ENCODE measurements at places on chromosomes 5 and 9.

- DNase-seq = no peak
These were observed 76.6 kb upstream of the TBCA start for GRCh38 chr5:77852514-77853352.

GRCh38 chr9:34518110-34518616, 4.6 kb downstream of the ENHO start:
- DNase-seq = no peak

DNA sequence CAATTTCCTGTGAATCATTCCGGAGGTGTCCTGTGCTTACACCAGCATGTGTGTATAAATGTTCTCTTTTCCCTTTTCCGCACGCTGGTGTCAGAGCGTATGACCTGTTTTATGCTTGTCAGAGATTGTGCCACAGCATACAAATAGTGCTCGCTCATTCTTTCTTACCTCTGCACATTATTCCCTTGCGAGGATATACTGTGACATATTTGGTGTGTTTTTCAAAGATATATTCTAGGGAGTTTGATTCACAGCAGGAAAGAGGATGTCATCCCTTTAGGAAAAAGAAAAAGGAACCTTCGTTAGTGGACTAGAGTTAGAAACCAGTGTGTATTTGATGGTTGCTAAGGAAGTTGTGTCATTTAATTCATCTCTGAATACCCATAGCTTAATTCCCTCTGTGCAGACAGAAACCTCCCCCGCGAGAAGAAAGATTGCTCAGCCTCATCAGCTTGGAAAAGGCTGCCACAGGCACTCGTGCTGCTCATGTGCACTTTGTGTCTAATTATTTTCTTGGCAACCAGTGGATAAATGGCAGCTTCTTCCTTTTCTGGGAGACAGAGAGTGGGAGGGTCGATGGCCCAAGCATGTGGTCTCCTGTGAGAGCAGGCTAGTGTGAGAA, 14.7 kb upstream of the CCIN start:
- no peak for DNase-seq

- DNase-seq = no peak
These were observed 1.7 kb downstream of the PALM2AKAP2 start for GRCh38 chr9:109781541-109782197.

DNA sequence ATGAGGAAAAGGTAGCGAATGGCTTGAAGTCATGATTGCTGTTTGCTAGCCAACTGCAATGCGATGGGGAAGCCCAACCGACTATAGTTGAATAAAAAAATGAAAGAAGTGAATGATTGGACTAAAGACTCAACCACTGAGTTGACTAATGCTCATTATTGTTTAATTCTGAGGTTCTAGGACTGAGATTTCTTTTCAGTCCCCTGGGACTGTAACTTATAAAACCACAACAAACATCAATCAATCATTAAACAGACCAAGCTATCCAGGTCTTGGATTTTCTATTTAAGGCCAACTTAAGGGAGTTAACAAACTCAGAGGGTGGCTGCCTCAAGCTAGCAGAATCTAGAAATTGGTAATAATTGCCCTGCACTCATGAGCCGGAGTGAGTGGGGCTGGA, 154.2 kb downstream of the DOCK2 start:
- no peak for DNase-seq

GRCh38 chr9:137757139-137757538, 120.4 kb upstream of the CACNA1B start:
- DNase-seq = no peak

DNA sequence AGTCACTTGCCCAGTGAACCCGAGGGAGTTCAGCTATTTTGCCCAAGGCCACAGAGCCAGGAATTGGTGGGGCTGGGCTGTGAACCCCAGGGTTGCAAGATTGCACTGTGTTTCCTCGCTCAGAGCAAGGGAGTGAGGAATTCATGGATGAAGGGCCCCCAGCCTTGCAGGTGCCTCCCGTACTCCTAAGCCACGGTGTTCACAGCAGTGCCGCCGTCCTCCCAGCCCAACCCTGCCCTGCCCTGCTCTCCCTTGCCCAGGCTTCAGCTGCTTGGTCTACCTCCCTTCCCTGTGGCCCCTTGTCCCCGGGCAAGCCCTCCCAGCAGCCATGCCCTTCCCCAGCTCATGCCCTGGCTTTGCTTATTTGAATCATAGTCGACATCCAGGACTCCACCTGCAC, 6.1 kb downstream of the LAMC3 start:
- DNase-seq = no peak

DNA sequence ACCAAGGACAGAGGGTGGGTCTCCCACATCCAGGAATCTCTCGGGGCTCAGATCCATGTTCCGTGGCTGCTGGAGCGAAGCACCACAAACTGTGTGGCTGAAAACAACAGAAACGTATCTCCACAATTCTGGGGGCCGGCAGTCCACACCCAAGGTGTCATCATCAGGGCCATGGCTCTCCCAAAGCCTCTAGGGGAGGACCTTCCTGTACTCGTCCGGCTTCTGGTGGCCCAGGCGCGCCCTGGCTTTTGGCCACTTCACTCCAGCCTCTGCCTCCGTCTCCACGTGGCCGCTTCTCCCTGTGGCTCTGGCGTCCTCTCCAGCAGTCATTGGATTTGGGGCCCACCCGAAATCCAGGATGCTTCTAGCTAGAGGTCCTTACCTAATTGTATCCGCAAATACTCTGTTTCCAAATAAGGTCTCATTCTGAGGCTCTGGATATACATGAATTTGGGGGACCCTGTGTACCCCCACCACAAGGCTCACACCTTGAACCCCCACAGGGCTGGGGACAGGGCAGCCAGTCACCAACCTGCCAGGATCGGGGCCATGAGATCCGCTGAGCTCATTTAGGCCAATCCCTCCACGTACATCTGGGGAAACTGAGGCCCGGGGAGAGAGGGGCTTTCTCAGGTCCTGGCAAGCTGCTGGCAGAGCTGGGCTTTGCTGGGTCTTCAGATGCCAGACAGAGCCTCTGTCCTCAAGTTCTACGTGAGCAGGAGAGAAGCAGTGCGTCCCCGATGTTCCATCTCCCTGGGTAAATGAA, 158.2 kb downstream of the OLFM1 start:
- DNase-seq = no peak

DNA sequence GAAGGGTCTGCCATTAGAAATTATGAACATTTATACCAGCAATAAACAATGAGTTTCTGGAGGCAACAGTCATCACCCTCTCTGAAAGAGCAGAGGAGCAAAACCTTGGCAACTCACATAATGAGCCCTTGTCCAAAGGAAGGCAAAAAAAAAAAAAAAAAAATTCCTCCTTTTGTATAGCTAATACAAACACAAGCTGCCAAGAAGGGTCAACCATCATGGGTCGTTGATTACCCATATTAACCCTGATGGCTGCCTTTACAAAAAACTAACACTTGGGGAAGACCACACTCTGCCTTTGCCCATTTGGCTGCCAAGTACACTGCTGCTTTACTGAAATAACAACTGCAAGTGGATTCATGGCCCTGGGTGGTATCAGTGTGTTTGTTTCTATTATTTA, 272.7 kb downstream of the ADAMTSL1 start:
- DNase-seq = no peak

DNA sequence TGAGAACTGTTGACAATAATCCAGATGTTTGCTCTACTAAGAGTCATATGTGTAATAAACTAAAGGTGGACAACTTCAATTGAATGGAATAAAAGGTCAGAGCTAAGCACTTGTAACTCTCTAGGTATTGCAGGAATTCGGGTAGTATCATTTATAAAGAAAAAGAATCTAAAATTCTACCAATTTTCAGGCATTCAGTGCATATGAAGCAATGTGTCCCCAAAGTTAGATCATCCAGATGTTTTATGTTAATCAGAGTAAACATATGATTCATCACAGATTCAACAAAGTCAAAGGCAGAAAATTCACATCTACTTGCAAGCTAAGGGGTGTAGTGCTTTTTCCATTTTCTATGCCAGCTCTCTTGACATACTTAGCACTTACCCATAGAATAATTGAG, 477.1 kb downstream of the PDE4D start:
- no peak for DNase-seq

- DNase-seq = no peak
These were observed 94.1 kb downstream of the FRMD3 start for GRCh38 chr9:83444110-83444509.

GRCh38 chr5:142145106-142145900, 36.7 kb downstream of the NDFIP1 start:
- DNase-seq = peak; percentile 65

DNA sequence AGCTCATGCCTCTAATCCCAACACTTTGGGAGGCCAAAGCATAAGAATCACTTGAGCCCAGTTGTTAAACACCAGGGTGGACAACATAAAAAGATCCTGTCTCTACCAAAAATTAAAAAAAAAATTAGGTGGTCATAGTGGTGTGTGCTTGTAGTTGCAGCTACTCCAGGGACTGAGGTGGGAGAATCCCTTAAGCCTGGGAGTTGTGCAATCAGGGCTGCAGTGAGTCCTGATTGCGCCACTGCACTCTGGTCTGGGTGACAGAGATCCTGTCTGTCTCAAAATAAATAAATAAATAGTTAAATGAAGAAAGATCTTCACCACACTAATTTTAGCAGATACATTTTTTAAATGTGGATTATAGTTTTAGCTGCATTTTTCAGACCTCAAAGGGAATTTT, 433.2 kb downstream of the MAT2B start:
- no peak for DNase-seq

DNA sequence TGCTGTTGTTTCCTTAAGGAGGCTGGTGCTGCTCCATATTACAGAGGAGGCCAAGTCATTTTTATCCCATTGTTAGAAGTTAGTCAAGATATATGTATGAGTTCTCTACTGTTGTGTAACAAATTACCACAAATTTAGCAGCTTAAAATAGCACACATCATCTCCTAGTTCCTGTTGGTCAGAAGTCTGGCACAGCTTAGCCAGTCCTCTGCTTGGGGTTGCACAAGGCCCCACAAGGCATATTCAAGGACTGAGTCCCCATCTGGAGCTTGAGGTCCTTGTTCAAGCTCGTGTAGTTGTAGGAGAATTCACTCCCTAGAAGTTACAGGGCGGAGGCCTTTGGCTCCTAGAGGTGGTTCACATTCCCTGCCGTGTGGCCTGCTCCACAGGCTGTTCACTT, 14.7 kb downstream of the MTAP start:
- DNase-seq = no peak

- no peak for DNase-seq
These were observed 17.7 kb downstream of the LHX3 start for GRCh38 chr9:136187197-136187596.

GRCh38 chr5:116671211-116671736, 96.7 kb upstream of the SEMA6A start:
- no peak for DNase-seq

DNA sequence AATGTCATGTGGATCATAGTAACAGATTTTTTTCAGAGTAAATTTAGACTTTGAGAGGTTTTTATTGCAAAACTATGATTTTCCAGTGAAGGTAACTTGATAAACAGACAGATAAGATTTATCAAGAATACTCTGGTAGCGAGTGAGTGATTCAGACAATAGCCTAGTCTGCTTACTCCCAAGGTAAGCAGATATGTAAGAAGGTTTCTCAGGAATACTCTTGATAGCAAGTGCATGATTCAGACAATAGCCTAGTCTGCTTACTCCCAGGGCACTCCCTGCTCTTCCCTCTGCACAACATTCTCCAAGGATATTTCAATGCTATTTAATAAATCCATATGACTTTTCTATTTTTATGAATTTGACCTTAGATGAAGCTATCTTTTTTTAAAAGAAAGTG, 1881.5 kb downstream of the EFNA5 start:
- DNase-seq = no peak

DNA sequence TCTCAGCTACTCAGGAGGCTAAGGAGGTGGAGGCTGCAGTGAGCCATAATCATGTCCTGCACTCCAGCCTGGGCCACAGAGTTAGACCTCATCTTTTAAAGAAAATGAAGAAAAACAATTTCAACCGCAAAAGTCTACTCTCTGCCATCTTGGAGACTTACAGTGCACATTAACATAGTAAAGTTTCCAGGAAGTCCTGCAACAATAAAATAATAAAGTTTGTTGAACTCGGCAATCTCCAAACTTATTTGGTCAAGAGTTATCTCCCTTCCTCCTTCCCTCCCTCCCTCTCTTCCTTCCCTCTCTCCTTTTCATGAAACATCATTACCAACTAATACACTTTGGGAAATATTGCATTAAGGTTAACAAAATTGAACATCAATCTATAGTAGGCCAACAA, 94.1 kb upstream of the JAK2 start:
- DNase-seq = no peak

DNA sequence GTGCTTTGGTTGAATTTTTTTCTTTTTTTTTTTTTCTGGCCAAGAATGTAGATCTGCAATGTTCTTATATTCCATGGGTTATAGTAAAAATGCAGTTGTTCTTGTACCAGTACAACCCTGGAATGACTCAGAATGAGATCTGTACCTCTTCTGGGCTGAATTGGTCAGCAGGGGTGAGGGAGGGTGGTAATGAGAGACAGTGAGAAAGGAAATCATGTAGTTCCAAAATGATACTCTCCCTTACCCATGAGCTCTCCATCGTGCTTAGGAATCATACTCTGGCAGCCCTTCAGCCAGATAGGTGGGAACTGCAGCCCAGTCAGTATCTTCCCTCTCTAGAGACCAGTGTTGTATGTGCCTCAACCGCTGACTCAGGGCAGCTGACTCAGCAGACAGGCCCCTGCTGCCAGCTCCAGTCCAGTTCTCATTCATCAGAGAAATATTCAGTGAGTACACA, 2.1 kb upstream of the GLIS3 start:
- DNase-seq = no peak

DNA sequence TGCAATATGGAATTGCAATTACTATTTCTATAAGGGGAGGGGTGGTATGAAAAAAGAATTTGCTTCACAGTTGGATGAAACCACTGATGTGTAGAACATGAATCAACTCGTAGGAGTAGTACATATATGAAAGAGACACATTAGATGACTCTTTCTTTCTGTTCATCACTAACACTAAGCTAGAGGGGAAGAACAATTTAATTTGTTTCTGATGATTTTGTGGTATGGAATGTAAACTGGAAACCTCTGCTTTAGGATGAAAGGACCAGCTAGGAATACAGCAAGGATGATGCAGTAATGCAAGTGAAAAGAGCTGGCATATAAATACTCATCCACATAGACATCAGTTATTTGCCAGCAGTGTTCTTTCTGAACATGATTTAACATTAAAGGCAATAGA, 113.4 kb downstream of the PAPPA start:
- DNase-seq = no peak

DNA sequence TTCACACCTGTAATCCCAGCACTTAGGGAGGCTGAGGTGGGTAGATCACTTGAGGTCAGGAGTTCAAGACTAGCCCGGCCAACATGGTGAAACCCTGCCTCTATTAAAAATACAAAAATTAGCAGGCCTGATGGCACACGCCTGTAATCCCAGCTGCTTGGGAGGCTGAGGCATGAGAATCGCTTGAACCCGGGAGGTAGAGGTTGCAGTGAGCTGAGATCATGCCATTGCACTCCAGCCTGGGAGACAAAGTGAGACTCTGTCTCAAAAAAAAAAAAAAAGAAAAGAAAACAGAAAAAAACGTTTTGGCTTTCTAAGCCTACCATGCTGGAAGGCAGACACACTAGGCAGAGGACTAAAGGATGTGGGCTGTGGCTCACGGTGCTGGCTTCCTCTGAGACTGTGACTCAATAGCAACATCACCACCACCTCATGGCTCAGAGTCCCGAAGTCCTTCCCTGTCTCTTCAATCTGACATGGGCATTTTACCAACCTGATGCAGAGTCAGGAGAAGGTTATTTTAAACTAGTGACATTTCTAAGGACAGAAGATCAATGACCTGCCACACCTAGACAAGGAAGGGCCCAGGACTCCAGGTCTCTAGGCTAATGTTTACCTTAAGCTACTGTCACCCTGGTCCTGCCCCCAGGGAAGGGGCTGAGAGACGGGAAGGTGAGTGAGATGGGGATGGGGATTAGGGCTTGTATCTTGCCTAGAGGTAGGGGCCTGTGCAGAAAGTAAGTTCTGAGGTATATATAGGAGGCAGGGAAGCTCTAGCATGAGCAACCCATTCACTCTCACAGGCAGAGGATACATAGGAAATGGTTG, 3.7 kb downstream of the ECSCR start:
- peak; percentile 90 for DNase-seq
